Activated CD8-positive, alpha-beta memory T cell treated with anti-CD3 and anti-CD28 coated beads for 48 hours (primary cell): ENCODE measurements at places on chromosomes 1 and 21.

DNA sequence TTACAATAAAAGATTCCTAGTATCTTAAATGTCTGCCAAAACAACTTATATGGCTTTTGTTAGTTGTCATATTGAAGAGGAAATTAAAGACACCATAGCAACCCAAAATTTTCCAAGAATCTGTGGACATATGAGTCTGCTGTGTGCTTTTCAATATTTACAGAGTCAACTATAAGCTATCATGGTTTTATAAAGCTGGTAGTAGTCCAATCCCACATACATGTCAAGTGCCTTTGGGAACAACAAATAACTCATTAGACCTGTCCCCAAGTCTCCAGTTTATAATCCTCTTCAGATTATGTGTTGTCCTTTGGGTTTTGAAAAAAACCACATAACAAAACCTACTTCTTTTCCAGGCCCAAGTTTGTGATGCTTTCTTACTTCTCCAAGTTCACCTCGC, 293.8 kb upstream of the USP25 start:
- no peak for DNase-seq

GRCh38 chr1:38918568-38918967, 23.1 kb downstream of the RHBDL2 start:
- no peak for DNase-seq

DNA sequence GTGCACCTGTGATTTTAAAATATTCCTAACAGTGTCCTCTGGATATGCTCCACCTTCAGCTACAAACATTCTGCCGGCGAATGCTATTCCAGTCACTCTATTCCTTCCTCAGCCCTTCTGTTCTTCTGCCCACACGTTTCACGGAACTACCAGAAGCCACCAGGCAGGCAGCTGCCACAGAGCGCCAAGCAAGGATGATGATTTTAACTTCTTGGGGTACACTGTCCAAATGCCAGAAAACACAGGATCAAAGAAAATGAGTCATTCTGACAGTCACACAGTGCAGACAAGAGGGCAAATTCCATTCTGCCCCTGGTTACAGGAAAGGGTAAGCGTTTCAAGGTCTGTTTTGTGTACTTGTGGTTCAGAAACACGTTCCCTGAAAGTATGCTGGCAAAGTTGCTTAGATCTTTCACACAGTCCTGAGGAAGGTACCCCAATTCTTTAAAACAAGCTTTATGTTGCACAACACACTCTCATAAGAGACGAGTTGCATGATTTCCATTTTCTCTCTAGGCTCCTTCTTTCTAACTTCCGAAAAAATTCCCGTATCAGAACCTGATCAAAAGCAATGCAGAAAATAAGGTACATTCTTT, 508.3 kb upstream of the PKN2 start:
- no peak for DNase-seq

- DNase-seq, result no peak
These were observed 5.2 kb downstream of the RPL5 start for GRCh38 chr1:92837062-92837461.

GRCh38 chr21:21463456-21463855, 465.2 kb downstream of the NCAM2 start:
- no peak for DNase-seq

GRCh38 chr1:145891587-145892485, 6.2 kb upstream of the ANKRD35 start:
- peak; percentile 8 for DNase-seq

- DNase-seq, result no peak
These were observed 368.7 kb upstream of the ADGRL2 start for GRCh38 chr1:81432059-81432458.

DNA sequence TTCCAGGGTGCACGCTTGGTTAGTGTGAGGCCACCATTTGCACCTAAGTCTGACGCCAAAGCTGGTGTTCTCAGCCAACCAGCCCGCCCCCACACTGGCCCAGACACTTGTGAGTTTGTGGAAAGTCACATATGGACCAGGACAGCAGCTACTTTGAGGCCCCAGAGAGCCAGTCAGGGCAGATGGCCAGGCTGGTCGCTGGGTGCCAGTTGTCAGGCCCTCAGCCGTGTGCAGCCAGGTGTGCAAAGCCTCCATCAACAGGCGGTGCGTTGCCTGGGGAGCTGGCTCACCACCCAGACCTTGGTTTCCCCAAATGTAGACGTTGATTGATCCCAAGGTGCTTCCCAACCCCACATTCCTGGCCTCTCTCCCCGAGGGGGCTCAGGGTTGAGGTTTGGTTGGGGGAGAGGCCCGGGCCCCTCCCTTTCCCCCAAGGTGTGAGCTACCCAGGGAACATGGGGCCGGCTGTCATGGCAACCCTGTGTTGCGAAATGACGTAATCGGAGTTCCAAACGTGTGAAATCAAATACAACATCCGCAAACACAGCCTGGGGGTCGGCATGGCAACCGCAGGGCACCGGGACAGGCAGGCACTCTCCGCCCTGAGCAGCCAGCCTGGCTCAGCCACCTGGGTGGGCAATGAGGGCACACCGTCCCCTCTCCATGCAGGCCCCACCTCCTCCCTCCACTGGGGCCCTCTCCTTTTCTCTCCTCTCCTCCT, 42.2 kb upstream of the WNT4 start:
- DNase-seq, result no peak
